Activated naive CD8-positive, alpha-beta T cell treated with anti-CD3 and anti-CD28 coated beads, Interleukin-2, amount 10 ng/mL, durations not matched to agents 7 days and 5 days (primary cell): ENCODE measurements at places on chromosomes 2 and 18. TPM values are rescaled to one million over a fixed set of nuclear protein-coding genes. Genes with fewer than 3 reads are reported as not detected.

The TRIM43 gene
- not detected for total RNA-seq

The ITPRIPL1 gene
- total RNA-seq = 35.9 TPM

The GCKR gene
- total RNA-seq = not detected

The CCDC148 gene
- not detected for total RNA-seq

The GKN2 gene
- not detected for total RNA-seq

The INHA gene
- not detected for total RNA-seq

The B3GNT2 gene
- total RNA-seq = 46.0 TPM

The RAPGEF4 gene
- 1.1 TPM for total RNA-seq

The HSBP1L1 gene
- 18.0 TPM for total RNA-seq

The RTP5 gene
- total RNA-seq = 0.60 TPM

The CTLA4 gene
- 7.6 TPM for total RNA-seq

The SRSF7 gene
- 318 TPM for total RNA-seq

The UBE2E3 gene
- 28.8 TPM for total RNA-seq

The PID1 gene
- 0.11 TPM for total RNA-seq

The NT5DC4 gene
- not detected for total RNA-seq

The CDK5R2 gene
- not detected for total RNA-seq

The TMEM198 gene
- total RNA-seq = 0.85 TPM

The REG1A gene
- total RNA-seq = not detected

The CWC22 gene
- 22.2 TPM for total RNA-seq

The SPAG16 gene
- total RNA-seq = 12.6 TPM

The CYP26B1 gene
- not detected for total RNA-seq

The OTX1 gene
- total RNA-seq = not detected

The NOL4 gene
- total RNA-seq = not detected

The SULT1C2 gene
- not detected for total RNA-seq

The NLRC4 gene
- 0.14 TPM for total RNA-seq

The SCN9A gene
- not detected for total RNA-seq

The SELENOI gene
- 26.4 TPM for total RNA-seq

The RAB6C gene
- 0.11 TPM for total RNA-seq

The AGXT gene
- total RNA-seq = not detected

The MYCN gene
- total RNA-seq = not detected

The SLC30A3 gene
- 0.34 TPM for total RNA-seq

The RUFY4 gene
- 4.9 TPM for total RNA-seq

The EGR4 gene
- total RNA-seq = not detected

The XPO1 gene
- 208 TPM for total RNA-seq
